Sigmoid colon (tissue), 7 donors: ENCODE measurements at places on chromosomes 11 and 22. TPM values are rescaled to one million over a fixed set of nuclear protein-coding genes. Genes with fewer than 3 reads are reported as not detected.

DNA sequence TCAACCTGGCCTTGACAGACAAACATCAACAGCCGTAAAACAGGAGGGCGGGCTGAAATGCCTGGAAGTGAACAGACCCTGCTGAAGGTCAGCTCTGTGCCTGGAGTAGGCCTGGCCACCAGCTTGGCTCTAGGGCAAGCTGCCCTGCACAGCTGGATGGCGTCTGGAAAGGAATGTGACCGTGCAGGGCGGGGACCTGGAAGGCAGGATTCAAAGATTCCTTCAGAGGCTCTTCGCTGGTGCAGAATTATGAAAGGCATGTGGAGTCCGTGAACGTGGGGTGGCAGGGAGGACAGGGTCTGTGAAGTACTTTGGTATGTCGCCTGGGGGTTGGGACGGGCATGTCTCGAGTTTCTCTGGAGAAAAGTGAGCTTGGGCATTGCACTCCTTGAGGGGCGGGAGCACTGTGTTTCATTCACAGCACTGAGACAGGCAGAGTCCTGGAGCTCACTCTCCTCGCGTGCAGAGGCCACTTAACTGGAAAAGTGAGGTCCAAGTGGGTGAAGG lies 1.5 kb downstream of the EHD1 start:
- peaks cover 17% of the 10 kb centered on the region for H3K36me3 ChIP-seq
- peak overlapping the region; percentile 75 for H3K4me3 ChIP-seq
- H3K27me3 ChIP-seq: no peaks in the 10 kb centered on the region
- H3K27ac ChIP-seq: peak overlapping the region; percentile 92

GRCh38 chr11:61689164-61689496 lies 8.9 kb downstream of the DAGLA start:
- H3K27me3 ChIP-seq: peaks cover 8% of the 10 kb centered on the region
- peak overlapping the region; percentile 83 for H3K27ac ChIP-seq
- no peaks in the 10 kb centered on the region for H3K36me3 ChIP-seq
- DNase-seq: no peak

DNA sequence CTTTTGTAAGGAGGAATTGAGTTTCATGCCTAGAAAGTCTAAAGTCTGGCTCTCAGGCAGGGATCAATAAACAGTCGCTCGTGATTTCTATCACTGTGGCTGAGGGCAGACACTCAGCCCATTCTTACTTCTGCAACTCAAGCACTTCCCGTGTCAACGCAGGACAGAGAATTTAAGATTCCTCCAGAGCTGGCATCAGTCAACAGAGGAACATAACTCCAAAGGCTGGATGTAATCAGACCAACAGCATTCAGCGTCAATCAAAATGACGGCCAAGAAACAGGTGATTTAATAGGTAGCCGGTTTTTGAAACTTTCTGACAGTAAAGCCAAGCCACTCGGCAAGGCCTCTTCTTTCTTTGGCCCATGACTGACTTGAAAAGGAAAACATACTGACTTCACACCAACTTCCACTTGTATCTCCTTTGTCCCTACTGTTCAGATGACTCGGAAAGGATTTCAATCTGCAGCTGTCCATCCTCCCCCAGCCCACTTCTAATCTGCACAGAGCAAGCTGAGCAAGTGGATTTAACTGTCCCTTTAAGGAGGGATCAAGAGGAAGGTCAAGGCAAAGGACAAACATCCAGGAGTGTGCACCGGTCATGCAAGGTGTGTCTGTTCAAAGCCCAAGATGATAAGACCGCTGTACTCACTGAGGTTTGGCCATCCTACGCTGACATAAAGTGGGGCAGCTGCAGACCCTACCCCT lies 9.5 kb downstream of the VPS37C start:
- peak; percentile 12 for DNase-seq
- peak overlapping the region; percentile 71 for H3K27ac ChIP-seq
- H3K27me3 ChIP-seq: no peaks in the 10 kb centered on the region
- no peaks in the 10 kb centered on the region for H3K36me3 ChIP-seq
- no peaks in the 10 kb centered on the region for H3K4me1 ChIP-seq

The KCNJ1 gene
- total RNA-seq: not detected
